ENCODE measurements at places on chromosomes 16 and 17. TPM values are rescaled to one million over a fixed set of nuclear protein-coding genes. Genes with fewer than 3 reads are reported as not detected.

- DNase-seq: no peak
Measured at GRCh38 chr17:601244-601925, 113.3 kb downstream of the VPS53 start.

DNA sequence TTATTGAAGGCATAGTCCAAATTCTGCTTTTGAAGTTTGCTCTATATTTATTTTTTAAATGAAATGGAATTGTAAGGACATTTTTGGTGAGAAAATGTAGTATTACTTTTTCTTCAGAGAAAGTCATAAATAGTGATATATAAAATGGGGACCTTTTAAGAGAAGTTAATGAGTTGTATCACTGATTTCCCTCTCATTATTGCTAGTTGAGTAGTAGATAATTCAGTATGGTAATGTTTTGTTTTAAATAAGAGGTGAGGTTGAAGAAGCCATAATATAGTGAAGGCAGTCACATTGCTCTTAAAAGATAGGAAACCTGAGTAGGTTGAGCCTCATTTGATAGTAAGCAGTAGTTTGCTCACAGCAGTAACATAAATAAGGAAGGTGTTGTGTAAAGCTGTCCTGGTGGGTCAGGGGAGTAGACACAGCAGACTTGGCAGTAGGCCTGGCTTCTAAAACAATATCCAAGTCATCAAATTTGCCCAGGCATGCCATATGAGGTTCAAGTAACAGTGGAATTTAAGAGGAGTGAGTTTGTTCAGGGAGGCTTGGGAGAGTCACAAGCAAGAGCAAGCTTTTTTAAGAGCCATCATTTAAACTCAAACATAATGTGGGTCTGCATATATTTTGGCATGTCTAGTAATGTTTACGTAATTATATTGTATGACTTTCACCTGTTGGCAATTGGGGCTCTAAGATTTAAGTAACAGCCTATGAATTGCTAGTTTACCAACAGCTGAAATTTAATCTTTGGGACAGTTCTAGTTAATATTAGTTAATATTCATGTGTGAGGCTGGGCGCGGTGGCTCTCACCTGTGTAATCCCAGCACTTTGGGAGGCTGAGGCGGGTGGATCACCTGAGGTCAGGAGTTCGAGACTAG is 6.5 kb downstream of the NFATC3 start:
- DNase-seq: no peak

DNA sequence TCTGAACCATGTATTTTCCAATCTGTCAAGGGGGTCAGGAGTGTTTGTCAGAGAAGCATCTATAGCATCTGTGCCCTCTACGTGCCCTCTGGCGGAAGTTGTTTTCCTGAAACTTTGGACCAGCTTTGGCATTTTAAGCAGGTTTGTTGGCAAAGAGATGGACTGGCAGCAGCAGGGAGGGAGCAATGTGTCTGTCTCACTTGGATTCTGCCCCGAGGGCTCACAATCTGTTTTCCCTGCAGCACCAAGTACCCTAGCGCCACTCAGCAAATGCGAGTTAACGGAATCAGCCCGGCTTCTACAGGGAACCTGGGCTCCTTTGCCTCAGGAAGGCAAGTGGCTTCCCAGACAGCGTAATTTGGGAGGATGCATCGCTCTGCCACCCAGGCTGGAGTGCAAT is 17.4 kb downstream of the DUSP14 start:
- DNase-seq: no peak

DNA sequence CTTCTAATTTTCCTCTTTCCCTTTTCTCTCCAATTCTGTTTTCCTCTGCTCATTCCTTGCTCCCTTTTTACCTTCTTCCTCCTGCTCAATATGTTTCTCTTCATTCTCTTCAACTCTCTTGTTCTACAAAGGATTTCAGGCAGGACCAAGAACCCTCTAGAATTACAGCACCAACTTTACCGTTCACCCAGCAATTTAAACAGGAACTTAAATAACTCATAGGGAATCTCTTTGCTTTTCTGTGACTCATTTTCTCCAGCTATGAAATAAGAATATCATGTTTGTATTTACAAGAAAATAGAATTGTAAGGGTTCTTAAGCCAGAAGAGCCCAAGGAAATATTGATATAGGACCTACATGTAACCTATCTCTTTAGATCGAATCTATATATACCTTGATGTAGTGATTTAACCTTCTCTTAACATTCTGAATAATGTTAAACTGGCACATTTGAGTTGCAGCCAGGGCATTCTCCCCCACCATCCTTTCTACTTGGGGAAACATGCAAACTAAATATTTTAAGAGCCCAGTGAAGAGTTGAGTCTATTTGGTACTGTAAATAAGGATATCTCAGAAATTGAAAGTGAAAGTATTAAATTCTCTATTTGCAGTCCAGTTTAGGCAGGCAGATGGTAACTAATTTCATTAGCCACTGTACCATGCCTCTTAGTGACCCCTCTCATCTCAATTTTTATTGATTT is 137.0 kb downstream of the ANKFN1 start:
- no peak for DNase-seq

XAF1 gene
- 20.8 TPM for total RNA-seq

Measured in PC-9 (cell line).